ENCODE measurements at places on chromosomes 2 and 18.
A peak's percentile ranks its signal among the peaks of the same experiment; 100 is the strongest.

- DNase-seq = no peak
Observed at GRCh38 chr2:76563730-76564129, 853.0 kb upstream of the GCFC2 start.

GRCh38 chr18:70931942-70932814 is 643.3 kb downstream of the SOCS6 start:
- no peak for DNase-seq

GRCh38 chr2:2121887-2122286 is 209.2 kb downstream of the MYT1L start:
- no peak for DNase-seq

GRCh38 chr18:79687806-79688205 is 8.2 kb downstream of the CTDP1 start:
- DNase-seq = no peak

GRCh38 chr2:21415234-21415633 is 291.5 kb downstream of the TDRD15 start:
- DNase-seq = no peak

DNA sequence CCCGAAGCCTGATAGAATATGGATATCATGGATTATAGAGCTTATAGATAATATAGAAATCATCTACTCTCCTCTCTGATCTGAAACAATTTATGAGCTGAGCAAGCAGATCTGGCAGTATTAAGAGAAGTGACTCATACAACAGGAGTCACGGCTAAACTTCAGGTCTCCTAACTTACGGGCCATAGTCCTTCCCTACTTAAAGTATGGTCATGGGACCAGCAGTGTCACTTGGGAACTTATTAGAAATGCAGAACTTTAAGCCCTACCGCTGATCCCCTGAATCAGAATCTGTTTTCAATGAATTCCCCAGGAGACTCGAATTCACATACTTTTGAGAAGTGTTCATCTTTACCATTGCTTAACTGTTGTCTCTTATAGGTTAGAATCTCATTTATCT is 195.7 kb upstream of the FANCL start:
- no peak for DNase-seq

GRCh38 chr2:15006667-15007066 is 374.1 kb downstream of the LRATD1 start:
- DNase-seq = no peak

- DNase-seq = peak; percentile 32
Observed at GRCh38 chr2:227115761-227116160, 48.2 kb downstream of the COL4A4 start.

DNA sequence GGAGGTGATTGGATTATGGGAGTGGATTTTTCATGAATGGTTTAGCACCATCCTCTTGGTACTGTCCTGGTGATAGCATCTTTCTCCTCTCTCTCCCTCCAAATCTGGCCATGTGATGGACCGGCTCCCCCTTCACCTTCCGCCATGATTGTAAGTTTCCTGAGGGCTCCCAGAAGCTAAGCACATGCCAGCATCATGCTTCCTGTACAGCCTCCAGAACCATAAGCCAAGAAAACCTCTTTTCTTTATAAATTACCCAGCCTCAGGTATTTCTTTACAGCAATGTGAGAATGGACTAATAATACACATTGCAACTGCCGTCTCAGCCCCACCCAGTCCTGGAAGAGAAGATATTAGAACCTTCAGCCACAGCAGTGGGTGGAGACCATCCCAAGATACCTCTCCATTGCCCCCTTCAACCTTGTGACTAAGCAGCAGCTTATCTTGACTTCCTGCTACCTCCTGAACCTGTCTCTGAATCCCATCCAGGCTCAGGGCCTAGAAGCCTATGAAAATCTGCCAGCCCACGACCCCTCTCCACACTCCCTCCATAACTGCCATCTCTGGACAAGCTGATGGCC is 81.8 kb upstream of the AGAP1 start:
- DNase-seq = no peak

DNA sequence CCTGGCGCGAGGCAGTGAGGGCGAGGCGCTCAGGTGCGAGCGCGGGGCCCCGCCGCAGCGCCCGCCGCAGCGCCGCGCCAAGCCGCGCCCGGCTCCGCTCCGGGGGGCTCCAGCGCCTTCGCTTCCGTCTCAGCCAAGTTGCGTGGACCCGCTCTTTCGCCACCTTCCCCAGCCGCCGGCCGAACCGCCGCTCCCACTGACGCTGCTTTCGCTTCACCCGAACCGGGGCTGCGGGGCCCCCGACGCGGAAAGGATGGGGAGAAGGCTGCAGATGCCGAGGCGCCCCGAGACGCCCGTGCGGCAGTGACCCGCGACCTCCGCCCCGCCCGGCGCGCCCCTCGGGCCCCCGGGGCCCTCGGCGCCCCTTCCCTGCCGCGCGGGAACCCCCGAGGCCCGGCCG is 328 bp upstream of the INHBB start:
- no peak for DNase-seq

GRCh38 chr2:149737896-149738295 is 150.3 kb upstream of the MMADHC start:
- no peak for DNase-seq

GRCh38 chr2:239041062-239041461 is 193.2 kb downstream of the TWIST2 start:
- no peak for DNase-seq

DNA sequence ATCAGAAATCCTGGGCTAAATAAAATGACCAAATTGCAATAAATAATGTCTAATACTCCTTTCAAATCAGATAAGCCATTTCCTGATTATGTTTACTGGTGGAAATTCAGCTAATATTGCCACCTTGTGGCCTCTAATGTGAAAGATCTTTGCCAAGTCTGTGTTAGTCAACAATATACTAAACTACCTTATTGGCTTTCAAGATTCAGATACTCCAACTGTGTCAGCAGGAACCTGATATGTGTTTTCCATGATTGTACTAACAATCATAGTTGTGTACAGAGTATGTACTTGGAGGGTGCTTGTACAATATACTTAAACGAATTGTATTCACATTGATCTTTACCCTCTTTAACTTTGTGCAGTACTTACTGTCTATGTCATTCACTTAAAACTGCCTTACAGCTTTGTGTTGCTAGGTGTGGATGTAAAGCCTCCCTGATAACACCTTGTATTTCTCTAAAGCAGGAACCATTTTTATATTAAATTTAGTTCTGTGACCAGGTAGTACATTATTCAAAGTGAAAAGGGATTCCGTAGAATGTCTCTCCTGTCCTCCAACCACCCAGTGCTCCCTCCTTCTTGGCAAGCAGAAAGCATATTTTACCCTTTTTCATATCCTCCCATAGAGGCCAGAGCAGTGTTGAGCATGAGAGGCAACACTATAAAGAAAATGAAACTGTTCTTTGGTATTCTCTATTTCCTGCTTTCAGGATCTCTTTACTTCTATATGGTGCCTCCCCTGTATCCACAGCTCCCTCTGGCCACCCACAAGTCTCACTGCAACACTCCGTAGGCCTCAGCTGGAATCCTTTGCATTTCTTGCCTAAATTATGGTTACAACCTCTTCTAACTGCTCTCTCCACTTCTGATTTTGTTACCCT is 75.2 kb upstream of the C2orf15 start:
- peak; percentile 33 for DNase-seq

DNA sequence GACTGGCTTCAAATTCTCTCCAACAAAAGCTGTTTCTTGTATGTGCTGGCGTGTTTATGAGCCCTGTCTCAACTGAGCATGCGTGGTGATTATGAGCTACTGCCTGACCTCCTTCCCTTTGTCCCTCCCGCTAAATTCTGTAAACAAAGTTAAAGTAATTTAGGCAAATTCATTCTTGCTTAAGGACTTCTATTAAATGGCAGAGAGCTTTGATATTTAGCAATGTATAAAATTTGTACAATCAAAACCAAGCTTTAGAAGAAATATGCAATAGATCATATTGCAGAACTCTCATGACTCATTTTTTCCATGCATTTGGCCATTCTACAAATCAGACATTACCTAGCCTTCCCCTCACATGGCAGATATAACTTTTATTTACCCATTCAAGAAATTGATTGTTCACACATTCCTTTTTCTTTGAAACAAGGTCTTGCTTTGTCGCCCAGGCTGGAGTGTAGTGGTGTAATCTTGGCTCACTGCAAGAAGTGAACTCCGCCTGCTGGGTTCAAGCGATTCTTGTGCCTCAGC is 18.2 kb downstream of the IGFBP2 start:
- no peak for DNase-seq

Data from AG08395 (cell line).